ENCODE measurements at places on chromosomes 7 and 10.

DNA sequence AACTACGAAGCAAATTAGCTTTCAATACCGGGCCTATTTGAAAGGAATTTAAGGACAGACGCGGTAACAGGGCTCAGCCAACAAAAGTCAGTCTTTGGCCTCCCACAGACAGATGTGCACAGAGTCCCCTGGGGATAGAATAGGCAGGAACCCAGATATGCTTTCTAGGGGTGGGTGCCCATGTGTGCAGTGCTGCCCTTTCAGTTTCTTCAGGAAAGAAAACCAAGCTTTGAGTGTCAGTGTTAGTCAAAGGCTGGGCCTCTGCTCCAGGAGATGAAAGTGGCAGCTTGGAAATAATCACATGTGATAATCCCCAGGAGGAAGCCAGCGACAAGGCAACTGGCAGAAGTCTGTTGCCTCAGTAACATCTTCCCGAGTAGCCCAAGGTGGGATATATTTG lies 43.8 kb upstream of the CSTF2T start:
- no peak for DNase-seq

DNA sequence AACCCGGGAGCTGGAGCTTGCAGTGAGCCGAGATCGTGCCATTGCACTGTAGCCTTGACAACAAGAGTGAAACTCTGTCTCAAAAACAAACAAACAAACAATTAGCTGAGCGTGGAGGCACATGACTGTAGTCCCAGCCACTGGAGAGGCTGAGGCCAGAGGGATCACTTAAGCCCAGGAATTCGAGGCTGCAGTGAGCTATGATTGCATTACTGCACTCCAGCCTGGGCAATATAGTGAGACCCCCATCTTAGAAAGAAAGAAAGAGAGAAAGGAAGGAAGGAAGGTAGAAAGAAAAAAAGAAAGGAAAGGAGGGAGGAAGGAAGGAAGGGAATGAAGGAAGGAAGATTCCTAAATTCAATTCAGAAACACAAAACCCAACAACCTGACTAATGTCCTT lies 141.3 kb upstream of the TNRC18 start:
- no peak for DNase-seq

DNA sequence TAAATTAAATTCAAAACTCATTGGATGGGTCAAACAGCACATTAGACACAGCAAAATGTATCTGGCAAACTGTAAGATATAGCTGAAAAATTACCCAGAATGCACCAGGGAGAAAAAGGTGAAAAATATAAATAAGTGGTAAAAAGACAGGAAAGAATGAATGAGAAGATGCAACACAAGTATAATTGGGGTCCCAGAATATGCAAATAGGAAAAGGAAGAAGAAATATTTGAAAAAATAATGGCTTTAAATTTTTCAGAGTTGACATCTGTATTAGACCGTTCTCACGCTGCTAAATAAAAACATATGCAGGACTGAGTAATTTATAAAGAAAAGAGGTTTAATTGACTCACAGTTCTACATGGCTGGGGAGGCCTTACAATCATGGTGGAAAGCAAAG lies 167.7 kb upstream of the PLXNA4 start:
- DNase-seq = no peak

DNA sequence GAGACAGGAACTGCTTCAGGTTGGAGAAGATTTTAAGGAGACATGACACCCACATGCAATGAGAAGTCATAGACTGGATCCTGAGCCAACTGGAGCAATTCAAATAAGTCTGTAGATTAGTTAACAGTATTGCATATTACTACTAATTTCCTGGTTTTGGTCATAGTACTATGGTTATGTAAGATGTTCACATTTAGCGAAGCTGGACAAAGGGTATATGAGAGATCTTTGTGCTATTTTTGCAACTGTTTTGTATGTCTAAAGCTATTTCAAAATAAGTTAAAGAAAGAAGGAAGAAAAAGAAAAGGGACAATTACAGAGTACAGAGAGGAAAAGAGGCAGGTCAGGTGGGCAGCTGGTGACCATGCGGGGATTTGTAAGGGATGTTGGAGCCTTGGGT lies 116.5 kb upstream of the SVIL start:
- no peak for DNase-seq

DNA sequence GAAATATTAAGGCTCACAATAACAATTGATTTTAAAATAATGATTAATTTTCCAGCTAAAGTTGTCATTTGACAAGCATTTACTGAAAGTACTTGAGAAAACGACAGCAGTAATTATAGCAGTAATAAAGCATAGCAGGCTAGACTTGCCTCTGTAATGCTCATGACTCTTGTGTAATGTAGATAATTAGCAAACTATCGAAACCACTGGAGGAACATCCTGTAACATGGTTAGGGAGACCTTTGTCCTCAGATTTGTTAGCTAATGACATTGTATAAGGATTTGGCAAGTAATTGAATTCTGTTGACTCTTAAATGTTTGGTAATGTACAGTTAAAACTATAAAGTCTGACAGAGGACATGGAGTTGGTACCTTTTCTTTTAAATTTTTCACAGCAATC lies 24.8 kb downstream of the ARL4A start:
- no peak for DNase-seq

DNA sequence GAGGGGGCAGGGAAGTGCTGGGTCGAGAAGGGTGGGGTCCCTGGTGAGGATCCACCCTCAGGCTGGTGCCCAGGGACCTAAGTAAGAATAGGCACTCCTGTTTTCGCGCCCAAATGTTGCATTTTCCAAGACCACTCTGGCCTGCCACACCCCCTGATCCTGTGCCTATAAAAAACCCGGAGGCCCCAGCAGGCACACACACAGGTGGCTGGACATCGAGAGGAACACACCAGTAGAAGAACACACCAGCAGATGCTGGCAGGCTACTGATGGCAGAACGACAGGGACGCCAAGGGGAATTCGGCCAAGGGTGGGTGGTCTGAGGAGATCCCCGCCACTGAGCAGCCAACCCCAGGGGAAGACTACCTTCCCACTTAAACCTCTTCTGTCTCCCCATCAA lies 633.9 kb upstream of the POT1 start:
- no peak for DNase-seq

GRCh38 chr10:94358480-94358879 lies 4.3 kb downstream of the NOC3L start:
- no peak for DNase-seq

GRCh38 chr7:96034940-96035727 lies 262.8 kb downstream of the DYNC1I1 start:
- no peak for DNase-seq

- no peak for DNase-seq
Measured at GRCh38 chr7:595621-596010, 76.0 kb upstream of the PDGFA start.

GRCh38 chr7:82443036-82443546 lies 486 bp downstream of the CACNA2D1 start:
- DNase-seq = no peak

DNA sequence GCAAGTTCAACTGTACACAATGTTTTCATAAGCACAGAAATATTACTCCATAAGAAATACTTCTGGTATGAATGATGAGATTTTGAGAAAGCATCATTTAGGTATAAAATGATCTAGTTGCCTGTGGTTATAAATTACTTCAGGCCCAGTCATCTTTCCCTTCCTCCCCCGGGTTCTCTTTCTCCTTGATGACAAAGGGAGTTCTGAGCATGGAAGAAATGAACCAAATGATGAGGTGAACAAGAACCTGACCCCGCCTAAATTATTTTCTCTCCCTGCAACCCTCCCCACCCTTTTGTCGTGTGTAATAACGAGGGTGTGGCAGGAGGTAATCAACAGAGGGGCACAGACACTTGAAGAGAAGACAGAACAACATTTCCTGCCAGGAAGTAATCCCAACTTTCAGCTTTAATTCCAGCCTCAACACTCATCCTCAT lies 319.6 kb upstream of the SP8 start:
- no peak for DNase-seq

- DNase-seq = no peak
Measured at GRCh38 chr7:39035903-39036302, 58.2 kb downstream of the POU6F2 start.

GRCh38 chr7:39683216-39683845 lies 60.0 kb downstream of the RALA start:
- no peak for DNase-seq

DNA sequence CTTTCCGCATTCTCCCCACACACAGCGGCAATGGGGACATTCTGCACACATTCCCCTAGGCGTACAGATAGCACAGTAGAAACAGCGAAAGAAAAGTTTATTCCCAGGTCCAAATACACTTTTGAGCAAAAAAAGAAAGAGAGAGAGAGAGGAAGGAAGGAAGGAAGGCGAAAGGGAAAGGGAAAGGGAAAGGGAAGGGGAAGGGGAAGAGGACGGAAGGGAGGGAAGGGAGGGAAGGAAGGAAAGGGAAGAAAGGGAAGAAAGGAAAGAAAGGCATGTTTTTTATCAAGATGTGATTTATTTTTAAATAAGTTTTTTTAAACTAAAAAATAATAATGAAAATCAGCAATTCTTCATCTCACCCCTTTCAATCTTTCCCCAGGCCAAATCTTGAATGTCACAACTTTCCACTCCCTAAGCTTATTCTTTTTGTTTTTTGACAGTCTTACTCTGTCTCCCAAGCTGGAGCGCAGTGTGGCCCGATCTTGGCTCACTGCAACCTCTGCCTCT lies 281.7 kb downstream of the SKIDA1 start:
- no peak for DNase-seq

- DNase-seq = no peak
Measured at GRCh38 chr10:27655296-27655695, 90.3 kb downstream of the MKX start.

GRCh38 chr10:113443141-113443925 lies 109.5 kb upstream of the HABP2 start:
- DNase-seq = no peak

DNA sequence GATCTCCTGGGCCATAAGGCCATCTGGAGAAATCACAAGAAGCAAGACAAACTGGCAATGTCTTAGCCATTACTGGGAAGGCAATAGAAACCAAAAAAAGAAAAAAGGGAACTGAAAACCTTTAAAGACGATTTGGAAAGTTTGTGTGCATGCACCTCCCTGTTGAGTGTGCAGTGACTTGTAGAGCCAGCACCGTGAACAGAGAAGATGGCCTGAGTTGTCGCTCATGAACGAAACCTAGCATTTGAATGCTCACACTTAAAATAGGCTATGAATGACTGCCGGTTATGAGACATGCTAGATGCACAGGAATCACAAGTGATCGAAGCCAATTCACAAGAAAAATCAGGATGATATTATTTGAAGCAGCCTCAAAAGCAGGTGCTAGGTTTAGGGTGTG lies 151.3 kb upstream of the ADO start:
- DNase-seq = no peak

- DNase-seq = no peak
Measured at GRCh38 chr7:27164045-27164366, 1.3 kb downstream of the HOXA9 start.

DNA sequence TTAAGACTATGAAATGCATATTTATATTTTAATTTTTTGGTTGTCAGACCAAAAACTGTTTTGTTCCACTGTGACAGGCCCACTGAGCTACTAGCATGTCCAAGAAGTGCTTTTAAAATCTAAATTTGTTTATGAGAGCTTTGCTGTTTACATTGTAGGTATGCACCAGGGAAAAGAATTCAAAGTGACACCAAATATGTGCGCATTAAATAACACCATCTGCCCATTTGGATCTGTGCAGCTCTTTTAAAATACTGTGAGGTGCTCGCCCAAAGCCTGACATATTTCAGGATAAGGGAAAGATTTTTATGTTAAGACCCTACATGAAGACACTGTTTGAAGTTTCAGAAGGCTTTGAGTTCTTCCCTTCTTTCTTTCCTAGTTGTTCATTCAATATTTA lies 162.9 kb downstream of the ST7 start:
- DNase-seq = no peak

- DNase-seq = no peak
Measured at GRCh38 chr10:102744374-102745051, 765 bp downstream of the WBP1L start.

DNA sequence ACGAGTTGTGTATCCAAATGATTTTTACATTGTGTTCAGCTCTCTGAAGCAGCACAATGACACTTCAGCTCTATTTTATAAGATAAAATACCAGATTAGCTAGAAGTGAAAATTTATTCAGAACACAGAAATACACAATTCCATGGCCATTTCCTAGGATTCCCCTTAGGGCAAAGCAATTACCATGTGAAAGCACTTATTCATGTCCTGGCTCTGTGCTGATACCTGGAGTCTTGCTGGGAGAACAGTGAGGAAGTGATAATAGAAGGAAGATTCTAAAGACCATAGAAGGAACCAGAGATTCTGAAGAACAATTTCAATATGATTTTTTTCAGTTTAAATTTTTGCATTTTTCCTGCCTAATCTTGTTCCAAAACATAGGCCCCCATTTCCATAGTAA lies 657.4 kb upstream of the ZWINT start:
- DNase-seq = no peak

DNA sequence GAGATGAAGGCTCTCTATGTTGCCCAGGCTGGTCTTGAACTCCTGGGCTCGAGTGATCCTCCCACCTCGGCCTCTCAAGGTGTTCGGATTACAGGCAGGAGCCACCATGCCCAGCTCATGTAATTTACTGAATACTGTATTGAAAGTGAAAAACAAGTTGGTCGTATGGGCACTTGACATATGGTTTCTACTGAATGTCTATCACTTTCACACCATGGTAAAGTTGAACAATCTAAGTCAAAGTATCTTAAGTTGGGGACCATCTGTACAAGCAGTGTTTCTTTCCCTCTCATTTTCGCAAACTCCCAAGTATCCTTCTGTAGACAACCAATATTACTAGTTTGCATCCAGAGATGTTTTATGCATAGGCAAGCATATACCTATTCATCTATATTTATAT lies 116.6 kb downstream of the TMEM178B start:
- DNase-seq = no peak

- DNase-seq = no peak
Measured at GRCh38 chr10:114279901-114280644, 41.0 kb downstream of the VWA2 start.

DNA sequence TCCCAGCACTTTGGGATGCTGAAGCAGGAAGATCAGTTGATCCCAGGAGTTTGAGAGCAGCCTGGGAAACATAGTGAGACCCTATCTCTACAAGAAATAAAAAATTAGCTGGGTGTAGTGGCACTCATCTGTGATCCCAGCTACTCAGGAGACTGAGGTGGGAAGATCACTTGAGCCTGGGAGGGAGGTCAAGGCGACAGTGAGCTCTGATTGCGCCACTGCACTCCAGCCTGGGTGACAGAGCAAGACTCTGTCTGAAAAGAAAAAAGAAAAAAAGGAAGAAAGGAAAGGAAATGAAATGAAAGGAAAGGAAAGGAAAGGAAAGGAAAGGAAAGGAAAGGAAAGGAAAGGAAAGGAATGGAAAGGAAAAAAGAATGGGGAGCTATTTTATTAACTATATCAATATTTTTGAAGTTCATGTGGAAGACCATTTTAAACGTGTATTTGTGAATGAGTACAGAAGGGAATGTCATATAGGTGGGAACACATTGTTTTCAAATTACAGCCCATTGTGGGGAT lies 7.1 kb upstream of the IFIT2 start:
- DNase-seq = no peak

GRCh38 chr7:52507546-52508255 lies 527.7 kb upstream of the POM121L12 start:
- DNase-seq = no peak

- DNase-seq = no peak
Measured at GRCh38 chr10:47449979-47450378, 33.9 kb downstream of the ANXA8 start.

- no peak for DNase-seq
Measured at GRCh38 chr7:151865070-151865670, 11.7 kb downstream of the PRKAG2 start.
